ENCODE measurements at places on chromosomes 12 and 14.

DNA sequence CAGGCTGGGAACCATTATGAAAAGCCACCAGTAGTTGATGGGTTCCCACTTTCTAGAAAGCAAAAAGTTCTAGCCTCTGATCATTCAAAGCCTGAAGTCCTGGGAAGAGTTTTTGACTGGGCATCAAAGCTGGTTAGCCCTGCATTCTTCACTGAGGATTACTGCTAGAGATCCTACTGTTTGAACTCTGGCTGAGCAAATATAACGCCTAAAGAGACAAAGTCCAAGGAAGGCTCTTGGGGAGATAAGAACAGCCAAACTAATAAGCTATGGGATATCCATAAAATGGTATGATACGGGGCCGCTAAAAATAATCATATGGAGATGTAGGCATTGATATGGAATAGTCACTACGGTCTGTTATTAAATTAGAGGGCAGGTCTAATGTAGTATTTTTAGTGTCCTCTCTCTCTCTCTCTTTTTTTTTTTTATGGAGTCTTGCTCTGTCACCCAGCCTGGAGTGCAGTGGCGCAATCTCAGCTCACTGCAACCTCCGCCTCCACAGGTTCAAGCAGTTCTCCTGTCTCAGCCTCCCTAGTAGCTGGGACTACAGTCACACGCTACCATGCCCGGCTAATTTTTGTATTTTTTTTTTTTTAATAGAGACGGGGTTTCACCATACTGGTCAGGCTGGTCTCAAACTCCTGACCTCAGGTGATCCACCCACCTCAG is 35.5 kb downstream of the PLXNC1 start:
- DNase-seq: no peak

- no peak for DNase-seq
Measured at GRCh38 chr12:92543840-92544239, 158.9 kb upstream of the PLEKHG7 start.

GRCh38 chr14:102095231-102095870 is 8.5 kb upstream of the HSP90AA1 start:
- no peak for DNase-seq

DNA sequence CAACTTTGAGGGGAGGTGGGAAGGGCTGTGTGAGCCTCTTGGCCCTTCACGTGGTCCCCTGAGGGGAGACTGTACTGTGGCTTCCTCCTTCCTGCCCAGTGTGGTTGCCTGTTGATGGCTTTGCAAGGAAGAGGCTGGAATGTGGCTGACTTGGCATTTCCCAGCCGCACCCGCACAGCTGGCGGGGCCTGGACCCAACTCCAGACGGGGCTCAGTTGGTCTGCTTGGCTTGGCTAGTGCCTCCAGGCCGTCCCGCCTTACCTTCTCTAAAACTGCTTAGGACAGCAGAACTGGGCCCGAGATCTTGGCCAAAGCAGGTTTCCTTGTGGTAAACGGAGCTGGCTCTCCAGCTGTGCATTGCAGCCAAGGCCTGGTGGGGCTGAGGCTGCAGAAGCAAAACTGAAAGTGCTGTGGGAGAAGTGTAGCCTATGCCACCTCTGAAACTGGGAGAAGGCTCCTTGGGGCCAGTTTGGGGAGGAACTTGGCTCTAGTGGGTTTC is 139.5 kb downstream of the SMOC1 start:
- DNase-seq: no peak

DNA sequence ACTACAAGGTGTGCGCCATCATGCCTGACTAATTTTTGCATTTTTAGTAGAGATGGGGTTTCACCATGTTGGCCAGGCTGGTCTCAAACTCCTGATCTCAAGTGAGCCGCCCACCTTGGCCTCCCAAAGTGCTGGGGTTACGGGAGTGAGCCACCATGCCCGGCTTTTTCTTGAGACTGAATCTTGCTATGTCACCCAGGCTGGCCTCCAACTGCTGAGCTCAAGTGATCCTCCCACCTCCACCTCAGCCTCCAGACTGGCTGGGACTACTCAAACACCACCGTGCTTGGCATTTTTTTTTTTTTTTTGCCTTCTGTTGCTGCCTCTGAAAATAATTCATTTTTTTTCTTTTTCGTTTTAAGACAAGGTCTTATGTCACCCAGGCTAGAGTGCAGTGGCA is 8.2 kb upstream of the ESPL1 start:
- DNase-seq: no peak

DNA sequence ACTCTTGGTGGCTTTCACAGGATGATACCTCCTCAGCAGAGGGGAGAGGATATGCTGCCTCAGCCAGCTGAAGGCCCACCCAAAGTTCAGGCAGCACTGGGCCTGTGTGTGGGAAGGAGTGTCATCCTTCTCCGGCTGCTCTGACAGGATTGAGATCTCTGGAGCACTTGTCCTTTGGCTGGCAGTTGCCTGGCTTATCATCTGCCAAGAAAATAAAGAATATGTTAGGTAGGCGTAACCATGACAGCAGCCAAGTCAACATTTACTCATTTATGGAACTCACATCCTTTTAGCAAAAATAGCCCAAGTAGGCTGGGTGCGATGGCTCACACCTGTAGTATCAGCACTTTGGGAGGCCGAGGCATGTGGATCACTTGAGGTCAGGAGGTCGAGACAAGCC is 68.5 kb downstream of the PPFIBP1 start:
- DNase-seq: no peak

GRCh38 chr12:111406474-111407376 is 1.0 kb downstream of the SH2B3 start:
- DNase-seq: no peak

DNA sequence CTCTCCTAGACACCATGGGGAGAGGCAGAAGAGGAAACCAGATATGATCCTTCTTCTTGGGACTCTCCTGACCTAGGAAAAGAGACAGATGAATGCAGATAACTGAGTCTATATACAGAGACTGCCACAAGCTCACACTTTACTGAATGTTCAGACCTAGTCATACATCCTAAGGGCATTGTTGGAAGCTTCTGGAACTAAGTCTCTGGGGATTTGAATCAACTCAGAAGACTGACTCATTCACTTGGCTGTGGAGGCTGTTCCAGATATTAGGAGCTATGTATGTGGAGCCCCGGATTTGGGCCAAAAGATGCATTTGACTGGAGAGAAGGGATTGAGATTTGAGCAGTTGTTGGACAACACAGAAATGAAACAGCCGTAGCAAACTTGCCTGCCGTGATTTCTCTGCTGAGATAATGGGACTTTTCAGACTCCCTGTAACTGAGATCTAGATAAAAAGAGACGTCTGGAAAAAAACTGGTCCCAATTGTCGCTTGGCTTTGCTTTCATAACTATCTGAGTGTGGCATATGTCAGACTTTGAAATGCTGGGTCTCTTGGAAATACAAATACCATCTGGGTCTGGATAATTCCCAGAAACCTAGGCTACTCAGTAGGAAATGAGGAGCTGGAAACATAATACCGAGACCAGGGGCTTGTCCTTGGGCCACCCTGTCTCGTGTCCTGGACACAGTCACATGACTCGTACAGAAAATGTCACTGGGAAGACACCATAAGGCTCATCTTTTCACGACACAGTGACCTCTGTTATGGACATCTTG is 396.8 kb downstream of the NUAK1 start:
- DNase-seq: no peak

GRCh38 chr14:55977392-55978150 is 140.6 kb upstream of the PELI2 start:
- DNase-seq: no peak

- DNase-seq: no peak
Measured at GRCh38 chr12:125222876-125223275, 157.6 kb downstream of the AACS start.

DNA sequence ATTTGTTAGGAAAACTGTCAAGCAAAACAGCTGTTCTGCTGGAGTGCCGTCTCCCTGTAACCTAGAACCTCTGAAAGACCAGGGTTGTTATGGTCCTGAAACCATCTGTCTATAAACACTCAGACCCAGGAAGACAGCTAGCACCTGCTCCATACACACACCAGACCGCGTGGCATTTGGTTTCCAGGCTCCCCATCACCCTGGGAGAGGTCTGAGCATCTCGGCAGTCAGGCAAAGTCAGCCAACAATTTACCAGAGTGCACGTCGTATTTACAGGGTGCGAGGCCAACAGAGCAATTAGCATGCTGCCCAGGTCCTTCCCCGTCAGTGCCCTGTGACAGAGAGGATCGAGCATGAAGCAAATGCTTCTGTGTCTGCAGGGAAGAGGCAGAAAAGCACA is 272.5 kb downstream of the SLC15A4 start:
- no peak for DNase-seq

DNA sequence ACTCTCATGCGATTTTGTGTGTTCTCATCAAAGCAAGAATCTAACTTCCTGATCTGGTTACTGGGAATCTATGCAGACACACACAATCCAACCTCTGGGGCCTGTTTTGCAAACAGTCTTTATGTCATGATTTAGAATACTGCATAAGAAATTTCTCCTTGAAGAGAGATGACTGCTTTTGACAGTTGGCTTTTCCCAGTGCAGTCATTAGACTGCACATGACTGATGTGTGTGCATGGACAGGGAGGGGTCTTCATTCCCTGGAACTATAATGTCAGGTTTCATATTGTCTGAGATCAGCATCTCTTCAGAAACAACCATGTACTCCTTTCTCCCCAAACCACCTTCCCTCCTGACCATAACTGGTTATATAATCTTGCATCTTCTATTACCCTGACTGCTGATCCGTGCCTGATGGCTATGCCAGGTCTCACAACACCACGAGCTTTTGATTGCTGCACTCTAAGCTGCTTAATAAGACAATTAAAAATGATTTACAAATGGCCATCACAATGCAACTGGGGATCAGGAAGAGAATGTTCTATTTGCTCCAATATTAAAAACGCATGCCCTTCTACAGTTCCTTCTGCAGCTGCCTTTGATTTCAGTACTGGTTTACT is 995.4 kb downstream of the NRXN3 start:
- DNase-seq: no peak

DNA sequence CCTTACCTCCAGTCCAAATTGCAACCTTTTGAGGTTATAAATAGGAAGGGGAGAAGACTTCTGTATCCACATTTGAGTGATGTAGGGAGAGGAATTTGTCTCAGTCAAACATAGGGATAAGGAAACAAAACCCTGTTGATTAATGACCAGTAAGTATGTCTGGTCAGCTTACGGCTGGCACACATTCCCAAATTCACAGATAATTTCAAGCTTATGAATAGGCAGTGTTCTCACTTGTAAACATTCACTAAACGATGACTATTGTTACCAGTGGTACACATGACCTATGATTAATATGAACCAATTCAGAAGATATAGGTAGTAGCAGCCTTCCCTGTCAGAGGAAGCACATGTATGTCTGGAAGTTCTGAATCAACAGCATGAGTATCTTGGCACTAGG is 33.0 kb upstream of the SLC5A8 start:
- DNase-seq: no peak

- no peak for DNase-seq
Measured at GRCh38 chr12:17577405-17577804, 512.6 kb downstream of the RERGL start.

- no peak for DNase-seq
Measured at GRCh38 chr12:99609455-99610181, 37.9 kb upstream of the GARIN6 start.

DNA sequence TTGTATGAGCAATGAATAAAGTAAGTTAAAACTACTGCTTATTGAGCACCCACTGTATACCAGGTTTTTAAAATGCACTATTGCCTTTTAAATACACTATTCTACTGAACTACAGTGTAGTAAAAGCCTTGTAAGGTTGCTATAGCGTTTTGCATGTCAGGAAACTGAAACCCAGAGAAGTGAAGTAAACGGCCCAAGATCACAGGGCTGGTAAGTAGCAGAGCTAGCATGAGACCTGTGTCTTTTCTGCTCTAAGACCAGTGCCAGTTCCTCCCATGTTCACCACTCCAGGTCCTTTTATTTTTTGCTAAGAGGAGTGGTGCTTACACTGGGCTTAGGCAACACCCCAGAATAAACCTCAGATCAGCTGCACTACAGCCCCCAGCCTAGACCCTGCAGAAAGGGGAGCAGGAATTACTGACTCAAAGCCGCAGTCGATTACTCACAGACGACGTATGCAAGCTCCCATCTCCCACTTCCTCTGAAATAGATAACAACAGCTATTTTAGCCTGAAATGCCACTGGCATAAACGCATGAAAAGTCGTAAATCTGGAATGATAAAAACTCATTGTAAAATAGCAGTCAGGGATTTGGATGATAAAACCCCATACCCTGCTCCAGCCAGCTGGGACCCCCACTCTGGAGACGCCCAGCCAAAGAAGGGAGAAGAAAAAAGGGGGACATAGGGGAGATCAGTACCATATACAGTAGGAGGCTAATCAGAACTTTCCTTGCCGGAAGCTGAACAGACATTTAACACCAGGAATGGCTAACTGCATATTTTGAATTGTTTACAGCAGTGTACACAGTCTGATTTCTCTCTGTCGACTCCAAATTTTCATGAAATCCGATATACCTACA is 108.3 kb downstream of the NUAK1 start:
- no peak for DNase-seq

- no peak for DNase-seq
Measured at GRCh38 chr12:46977871-46978375, 101.5 kb upstream of the PCED1B start.

- DNase-seq: no peak
Measured at GRCh38 chr14:101571004-101571403, 9.7 kb downstream of the DIO3 start.

DNA sequence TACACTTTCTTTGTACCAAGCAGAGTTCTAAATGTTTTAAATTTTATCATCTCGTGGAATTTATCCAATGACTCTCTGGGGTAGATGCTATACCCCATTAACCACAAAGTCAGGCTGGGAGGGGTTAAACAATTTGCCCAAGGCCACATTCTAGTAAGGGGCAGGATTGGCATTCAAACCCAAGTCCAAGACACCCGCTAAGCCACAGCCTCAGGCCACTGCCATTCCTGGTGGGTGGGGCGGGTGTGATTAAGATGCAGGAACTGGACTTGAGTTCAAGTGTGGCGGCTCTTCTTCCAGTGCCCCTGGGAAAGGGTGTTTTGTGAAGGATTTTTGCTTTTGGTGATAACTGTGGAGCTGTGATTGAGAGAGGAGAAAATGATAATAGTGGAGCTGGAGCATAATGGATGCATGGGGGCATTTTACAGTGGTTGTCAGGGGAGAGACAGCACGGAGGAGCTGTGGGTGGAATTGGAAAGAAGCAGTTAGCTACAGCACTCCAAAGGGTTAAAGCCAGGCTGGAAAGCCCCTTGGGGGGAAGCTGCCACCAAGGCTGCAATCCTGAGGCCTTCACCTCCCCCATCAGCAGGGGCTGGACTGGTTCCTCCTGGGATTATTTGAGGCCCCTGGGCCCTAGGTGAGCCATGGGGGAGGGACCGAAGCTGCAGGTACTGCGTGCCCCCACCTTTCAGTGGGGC is 1.0 kb upstream of the VRTN start:
- no peak for DNase-seq

GRCh38 chr14:43896044-43896443 is 611.0 kb downstream of the FSCB start:
- no peak for DNase-seq

- DNase-seq: no peak
Measured at GRCh38 chr12:25151476-25151875, 43.5 kb downstream of the DNAI7 start.

GRCh38 chr12:81500788-81501187 is 258.4 kb downstream of the PPFIA2 start:
- no peak for DNase-seq

Data from stimulated activated CD8-positive, alpha-beta memory T cell treated with anti-CD3 and anti-CD28 coated beads, Interleukin-4, amount 100 ng/mL, for 1 hour (primary cell).